Stimulated activated CD4-positive, alpha-beta T cell treated with anti-CD3 and anti-CD28 coated beads, Interleukin-2, amount 100 ng/mL, for 4 hours (primary cell): ENCODE measurements at places on chromosomes 11 and 22.

DNA sequence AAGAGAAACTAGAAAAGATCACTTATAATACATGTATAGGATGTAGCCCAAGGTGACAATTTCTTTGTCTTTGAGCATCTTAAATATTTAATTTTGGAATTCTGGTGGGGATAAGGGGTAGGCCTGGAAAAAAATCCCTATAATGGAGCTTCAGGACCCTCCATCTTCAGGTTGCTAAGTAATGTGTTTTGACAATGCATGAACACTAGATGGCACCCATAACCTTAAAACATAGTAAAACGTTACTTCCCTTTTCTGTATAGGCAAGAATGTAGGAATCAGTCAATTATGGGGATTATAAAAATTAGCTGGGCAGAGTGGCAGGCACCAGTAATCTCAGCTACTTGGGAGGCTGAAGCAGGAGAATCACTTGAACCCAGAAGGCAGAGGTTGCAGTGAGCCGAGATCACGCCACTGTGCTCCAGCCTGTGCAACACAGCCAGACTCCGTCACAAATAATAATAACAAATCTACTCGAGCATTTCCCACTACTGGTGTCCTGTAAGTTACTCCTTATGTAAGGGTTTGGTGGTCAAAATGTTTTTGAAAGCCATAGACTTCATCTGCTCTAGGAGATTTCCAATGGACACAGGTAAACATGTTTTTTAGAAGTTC lies 541.9 kb upstream of the CCDC90B start:
- DNase-seq, result no peak

GRCh38 chr11:134355656-134356055 lies 23.9 kb downstream of the GLB1L2 start:
- DNase-seq, result no peak

DNA sequence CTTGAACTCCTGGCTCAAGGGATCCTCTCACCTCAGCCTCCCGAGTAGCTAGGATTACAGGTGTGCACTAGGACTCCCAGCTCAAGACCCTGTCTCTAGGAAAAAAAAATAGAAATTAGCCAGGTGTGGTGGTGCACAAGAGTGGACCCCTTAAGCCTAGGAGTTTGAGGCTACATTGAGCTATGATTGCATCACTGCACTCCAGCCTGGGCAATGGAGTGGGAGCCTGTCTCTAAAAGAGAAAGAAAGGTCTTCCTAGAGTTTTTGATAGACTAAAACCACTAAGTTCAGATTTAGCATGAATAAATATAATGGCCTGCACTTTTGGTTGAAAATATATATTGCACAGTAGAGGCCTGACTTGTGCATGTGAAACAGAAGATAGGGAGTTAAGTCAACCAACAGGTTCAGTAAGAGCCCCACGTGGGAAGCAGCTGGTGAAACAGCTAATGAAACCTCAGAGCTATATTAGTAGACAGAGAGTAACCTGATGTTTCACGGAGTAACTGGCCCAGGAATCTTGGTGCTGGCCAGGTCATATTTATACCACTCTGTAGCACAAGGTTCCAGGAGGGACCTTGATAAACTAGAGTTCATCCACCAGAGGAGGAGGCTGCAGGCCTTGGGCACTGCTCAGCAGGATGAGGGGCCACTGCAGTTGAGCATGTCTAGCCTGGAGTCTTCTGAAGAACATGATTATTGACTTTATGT lies 4.6 kb upstream of the MICAL3 start:
- no peak for DNase-seq

DNA sequence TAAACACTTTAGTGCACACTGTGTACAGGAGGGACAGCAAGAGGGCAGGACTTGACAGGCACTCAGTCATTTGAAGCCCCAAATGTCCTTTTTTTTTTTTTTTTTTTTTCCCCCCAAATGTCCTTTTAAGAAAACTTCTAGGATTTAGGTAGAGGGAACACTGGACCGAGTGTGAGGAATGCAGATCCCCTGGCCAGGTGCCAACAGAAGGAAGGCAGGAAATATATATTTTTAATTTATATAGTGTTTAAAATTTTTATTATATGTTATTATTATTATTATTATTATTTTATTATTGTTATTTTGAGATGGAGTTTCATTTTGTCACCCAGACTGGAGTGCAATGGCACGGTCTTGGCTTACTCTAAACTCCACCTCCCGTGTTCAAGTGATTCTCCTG lies 35.5 kb downstream of the ARHGAP8 start:
- DNase-seq, result no peak

- DNase-seq, result no peak
Measured at GRCh38 chr11:112759418-112759817, 201.8 kb upstream of the NCAM1 start.

DNA sequence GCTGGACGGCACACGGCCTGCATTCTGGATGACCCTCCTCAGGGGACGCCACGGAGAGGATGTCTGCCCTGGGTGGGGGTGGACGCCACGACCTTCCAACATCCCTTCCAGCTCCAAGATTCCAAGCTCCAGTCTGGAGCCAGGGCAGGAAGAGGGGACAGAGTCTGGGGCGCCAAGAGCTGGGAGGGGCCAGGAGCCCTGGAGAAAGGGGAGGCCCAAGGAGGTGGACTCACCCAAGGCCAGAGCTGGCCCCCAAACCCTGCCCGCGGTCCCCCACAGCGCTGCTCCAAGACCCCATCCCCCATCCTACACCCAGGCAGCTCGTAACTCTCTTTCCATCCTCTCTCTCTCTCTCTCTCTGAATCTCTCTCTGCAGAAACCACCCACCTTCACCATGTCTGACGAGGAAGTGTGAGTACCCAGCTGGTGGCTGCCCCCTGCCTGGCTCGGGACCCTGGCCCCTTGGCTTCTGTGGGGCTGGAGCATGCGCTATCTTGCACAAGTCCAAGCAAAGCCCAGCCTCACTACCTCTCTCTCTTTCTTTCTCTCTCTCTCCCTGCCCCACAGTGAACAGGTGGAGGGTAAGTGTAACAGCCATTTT lies 3.1 kb downstream of the TNNT3 start:
- no peak for DNase-seq

GRCh38 chr22:24460418-24461089 lies 33.2 kb downstream of the ADORA2A start:
- no peak for DNase-seq

- no peak for DNase-seq
Measured at GRCh38 chr22:44627521-44628139, 74.4 kb upstream of the PRR5 start.

DNA sequence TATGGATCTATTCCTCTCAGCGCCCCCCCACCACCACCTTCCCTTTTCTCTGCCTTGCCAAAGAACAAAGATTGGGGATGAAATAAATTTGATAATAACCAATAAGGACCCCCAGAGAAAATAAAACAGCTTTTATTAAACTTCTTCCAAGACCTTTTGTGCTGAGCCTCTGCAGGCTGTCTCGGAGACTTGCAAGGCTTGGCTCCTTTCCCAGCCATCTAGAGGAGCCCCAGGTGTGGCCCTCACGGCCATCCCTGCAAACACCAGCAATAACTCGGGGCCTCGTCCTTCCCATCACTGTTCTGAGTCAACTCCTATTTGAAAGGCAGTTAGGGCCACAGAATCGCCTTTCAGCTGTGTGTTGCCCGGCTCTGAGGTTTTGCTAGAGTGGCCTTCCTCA lies 51.2 kb upstream of the LMO1 start:
- no peak for DNase-seq

GRCh38 chr11:22703040-22703439 lies 36.6 kb downstream of the GAS2 start:
- peak; percentile 1 for DNase-seq

DNA sequence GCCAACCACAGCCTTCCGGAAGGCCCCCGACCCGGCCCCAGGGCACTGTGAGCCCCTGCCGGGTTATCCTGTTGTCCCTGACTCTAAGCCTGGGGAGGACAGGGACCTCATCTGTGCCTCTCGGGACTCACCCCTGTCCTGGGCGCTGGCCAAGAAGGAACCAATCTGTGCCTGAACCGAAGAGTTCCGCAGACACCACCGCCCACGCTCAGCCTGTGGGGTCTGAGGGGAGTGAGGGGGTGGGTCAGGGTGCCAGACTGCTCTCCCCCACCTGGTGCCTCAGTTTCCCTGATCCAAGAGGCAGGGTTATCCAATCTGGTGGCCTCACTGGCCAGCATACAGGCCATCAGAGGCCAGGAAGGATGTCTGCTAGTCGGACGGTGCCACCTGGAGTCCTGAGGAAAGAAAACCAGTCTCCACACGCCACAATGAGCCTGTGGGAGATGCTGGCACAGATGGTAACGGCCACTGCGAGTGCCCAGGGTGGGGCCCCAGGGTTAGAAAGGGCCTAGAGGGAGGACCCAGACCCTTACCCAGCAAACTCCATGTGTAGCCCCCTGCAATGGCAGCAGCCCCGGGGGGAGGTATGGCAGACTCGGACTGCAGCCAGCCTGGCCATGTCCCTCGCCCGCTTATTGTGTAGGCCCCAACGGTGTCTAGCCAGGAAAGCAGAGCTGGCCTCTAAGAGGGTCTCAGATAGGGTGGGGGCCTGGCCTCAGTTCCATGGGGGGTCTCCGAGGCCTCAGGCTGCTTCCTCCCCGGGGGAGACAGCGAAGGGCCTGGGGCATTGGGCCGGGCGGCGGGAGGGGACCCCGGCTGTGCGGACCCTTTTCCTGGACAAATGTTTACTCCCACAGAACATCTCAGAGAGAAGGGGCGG lies 827 bp upstream of the TNNT3 start:
- DNase-seq, result no peak

DNA sequence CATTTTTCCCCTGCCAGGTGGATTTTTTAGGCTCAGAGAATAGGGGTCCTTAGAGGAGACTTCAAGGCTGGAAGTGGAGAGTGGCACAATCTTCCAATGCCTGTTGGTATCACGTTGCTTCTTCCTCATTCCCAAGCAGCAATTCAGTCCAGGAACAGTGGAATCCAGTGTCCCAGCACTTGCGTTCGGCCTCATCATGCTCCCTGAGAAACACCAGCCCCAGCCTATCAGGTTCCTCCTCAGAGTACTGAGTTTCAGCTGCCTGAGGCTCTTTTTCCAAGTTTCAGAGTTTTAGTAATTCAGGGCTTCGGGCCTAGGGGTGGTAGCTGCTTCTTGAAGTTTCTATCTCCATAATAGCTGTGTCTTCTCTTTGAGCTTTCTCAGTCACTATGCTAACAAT lies 31.9 kb upstream of the NRGN start:
- DNase-seq, result no peak

GRCh38 chr11:748007-748359 lies 719 bp downstream of the TALDO1 start:
- DNase-seq, result no peak

- no peak for DNase-seq
Measured at GRCh38 chr11:134633276-134633675, 221.2 kb upstream of the B3GAT1 start.

- DNase-seq, result no peak
Measured at GRCh38 chr11:108512708-108513107, 14.5 kb upstream of the POGLUT3 start.

- no peak for DNase-seq
Measured at GRCh38 chr11:58927393-58928106, 11.7 kb upstream of the GLYATL1 start.

GRCh38 chr11:278001-278951 lies at the start of gene NLRP6:
TSS of gene NLRP6 (plus strand) at chr11:278407. CDS start at chr11:278570, 163 bp downstream.
- DNase-seq, result no peak

GRCh38 chr22:39177456-39177775 lies 24.9 kb upstream of the CBX7 start:
- DNase-seq, result no peak

- DNase-seq, result no peak
Measured at GRCh38 chr22:24125941-24126340, 55.3 kb upstream of the SUSD2 start.

DNA sequence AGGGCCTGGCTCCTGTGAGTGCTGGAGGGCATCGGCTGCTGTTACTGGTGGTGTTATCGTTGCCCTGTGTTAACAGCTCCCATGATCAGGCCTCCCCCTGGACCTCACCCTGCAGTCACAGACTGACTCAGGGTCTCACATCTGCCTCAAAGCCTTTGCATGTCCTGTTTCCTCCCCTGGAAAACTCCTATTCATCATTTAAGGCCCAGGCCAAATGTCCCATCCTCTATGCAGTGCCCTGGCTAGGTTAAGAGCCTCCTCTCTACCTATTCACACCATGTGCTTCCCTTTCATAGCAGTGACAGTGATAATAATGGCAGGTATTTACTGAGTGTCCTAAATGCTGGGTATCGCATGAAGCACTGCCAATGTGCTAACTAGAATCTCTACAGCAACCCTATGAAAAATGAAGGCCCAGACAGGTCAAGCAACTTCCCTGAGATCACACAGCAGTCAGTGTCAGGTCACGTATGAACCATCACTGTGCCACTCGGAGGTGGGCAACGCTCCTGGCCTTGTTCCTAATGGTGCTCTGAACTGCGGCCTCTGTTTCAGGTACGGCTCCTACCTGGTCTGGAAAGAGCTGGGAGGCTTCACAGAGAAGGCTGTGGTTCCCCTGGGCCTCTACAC lies 9.3 kb downstream of the TSPO start:
- no peak for DNase-seq

DNA sequence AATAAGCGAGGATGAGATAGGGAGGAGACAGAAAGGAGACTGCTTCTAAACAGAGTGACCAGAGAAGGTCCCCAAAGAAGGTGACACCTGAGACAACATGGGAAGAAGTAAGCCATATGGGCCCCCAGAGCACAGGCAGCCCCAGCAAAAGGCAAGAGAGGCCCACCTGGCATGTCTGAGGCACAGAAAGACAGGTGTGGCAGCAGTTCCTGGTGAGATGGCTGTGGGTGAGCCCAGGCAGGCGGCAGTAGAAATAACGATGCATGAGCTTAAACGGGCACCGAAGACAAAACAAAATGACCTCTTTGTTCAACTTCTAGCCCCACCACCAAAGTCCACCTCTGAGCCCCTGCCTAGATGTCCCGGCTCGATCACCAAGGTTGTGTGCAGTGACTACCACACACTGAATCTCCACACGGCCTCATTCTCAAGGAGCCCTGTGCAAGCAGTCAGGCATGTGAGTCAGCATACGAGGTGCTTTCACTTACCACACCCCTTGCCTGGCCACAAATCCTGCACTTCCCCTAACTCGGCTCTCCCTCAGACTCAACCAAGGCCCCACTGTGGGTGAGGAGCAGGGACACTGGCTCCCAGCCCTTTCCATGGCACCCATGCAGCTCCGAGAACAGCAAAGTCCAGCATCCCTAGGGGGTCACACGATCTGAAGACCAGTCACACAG lies 77.6 kb downstream of the PACSIN2 start:
- DNase-seq, result no peak

GRCh38 chr11:119055901-119056300 lies 1.1 kb downstream of the HYOU1 start:
- DNase-seq, result no peak

GRCh38 chr11:47376107-47376524 lies 2.2 kb downstream of the SPI1 start:
- no peak for DNase-seq

GRCh38 chr11:57536947-57537619 lies at the start of gene SMTNL1:
TSS of gene SMTNL1 (plus strand) at chr11:57537595. CDS start at chr11:57542643, 5,048 bp downstream.
- no peak for DNase-seq

GRCh38 chr22:50326956-50327710 lies at the start of gene DENND6B:
TSS of gene DENND6B (minus strand) at chr22:50327012. CDS start at chr22:50326988, 24 bp downstream.
- DNase-seq, result peak; percentile 37

DNA sequence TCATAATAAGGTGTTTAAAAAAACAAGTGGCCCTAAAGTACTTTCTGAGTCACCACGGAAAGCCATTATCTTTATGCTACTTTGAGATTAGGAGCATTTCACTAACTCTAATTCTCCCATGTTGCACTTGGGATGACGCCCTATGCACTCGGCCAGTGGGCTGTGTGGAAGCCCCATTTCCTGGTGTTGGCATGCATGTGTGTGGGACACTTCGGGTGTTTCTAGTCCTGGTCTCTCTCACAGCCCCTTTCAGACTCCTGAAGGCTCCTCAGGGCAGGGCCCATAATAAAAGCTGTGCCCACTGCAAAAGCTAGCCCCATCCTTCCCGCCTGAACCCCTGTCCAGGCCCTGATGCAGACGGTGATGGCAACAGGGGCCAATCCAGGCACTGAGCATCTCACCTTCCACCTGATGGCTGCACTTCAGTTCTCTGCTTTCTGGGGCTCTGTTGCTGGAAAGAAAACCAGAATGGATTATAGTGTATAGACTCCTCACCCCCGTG lies 14.9 kb upstream of the FXYD2 start:
- DNase-seq, result no peak
